ENCODE measurements at places on chromosomes 2 and 18.

GRCh38 chr2:218569661-218570500 is 1.2 kb downstream of the CNOT9 start:
- no peak for DNase-seq

DNA sequence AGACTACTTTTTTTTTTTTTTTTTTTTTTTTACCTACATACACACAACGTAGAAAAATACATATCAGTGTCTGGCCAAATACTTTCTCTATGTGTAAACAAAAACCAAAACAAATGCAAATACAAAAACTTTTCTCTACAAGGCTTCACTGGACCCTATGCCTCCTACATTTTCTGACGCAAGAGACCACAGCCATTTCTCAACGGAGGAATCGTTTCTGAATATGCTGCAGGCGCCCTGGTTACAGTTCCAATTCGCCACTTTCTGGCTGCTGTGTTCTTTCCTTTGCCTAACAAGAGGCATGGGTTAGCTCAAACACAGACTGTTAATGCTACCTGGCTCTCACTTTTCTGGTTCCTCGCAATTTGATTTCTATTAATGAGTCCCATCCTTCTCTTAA is 96.4 kb downstream of the EPB41L3 start:
- no peak for DNase-seq

DNA sequence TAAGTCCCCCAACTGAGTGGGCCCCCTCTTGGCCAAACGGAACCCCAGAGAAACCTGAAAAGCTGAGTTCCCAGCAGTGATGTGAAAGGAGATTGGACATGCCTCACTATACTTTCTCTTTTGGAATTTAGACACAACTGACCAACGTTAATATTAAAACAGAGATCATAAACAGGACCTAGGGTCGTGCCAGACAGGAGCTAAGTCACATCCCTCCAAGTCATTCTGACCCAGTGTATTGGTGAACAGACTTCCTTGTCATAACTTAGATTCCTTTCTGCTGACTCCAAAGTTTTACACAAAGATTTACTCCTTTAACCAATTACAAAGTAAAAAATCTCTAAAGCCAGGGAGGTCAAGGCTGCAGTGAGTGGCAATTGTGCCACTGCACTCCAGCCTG is 46.9 kb downstream of the UXS1 start:
- no peak for DNase-seq

DNA sequence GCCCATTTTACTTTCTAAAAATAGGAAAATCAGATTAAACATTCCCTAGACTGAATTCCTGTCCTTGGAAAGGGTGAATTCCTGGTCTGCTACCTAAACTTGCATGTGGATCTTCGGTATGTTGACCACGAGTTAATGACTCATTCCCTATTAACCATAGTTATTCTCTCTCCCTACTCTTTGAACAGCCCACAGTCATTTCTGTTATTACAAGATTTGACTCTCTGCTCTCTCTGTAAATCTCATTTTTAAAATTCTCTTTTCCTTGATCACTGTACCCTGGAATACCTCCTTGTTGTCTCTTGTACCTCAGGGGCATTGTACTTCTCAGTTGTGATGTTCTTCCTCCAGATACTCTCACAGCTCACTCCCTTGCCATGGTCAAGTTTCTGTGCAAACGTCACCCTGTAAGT is 92.0 kb upstream of the GULP1 start:
- DNase-seq = peak; percentile 72

- DNase-seq = peak; percentile 80
These were observed 413.8 kb downstream of the RAD51AP2 start for GRCh38 chr2:17104454-17104853.

DNA sequence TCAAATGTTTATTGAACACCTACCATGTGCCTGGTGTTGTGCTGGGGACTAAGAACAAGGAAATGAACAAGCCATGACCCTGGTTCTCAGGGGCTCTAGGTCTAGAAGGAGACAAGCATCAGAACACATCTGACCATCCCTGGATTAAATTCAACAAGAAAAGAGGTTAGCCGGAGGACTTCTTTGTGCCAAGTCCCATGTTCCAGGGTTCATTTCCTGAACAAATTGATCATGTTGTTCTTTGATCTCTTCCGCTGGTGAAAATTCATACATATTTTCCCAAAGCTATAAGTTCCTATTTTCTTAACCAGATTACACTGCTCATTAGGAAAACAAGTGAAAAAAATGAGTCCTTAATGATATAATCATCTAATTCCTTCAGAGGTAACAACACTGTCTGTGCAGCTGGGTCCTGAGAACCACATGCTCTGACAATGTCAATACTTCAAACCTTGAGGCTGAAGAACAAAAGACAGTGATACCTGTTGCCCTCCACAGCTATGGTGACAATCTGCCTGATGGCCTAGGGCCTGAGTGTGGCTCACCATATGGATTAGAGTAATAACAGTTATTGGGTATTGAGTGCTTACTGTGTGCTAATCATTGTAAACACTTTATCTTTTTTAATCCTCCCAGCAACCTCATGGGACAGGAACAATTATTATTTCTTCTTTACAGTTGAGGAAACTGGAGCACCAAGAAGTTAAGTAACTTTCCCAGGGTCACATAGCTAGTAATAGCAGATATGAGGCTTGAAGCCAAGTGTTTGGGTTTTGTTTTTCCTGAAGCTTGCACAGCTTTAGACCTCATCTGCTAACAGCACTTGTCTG is 24.6 kb upstream of the INO80C start:
- DNase-seq = no peak

DNA sequence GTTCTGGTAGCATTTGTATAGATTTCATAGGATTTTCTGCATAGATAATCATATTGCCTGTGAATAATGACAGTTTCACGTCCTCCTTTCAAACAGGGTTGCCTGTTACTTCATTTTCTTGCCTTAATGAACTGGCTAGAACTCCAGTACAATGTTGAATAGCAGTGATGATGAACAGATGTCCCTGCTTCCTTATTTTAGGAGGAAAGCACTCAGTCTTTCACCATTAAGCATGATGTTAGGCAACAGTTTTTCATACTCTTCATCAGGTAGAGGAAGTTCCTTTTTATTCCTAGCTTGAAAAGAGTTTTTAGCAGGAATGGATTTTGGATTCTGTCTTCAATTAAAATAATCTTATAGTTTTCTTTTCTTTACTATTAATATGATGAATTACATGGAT is 39.7 kb downstream of the C2orf76 start:
- no peak for DNase-seq

- DNase-seq = no peak
These were observed 20.8 kb upstream of the ATIC start for GRCh38 chr2:215290980-215291599.

DNA sequence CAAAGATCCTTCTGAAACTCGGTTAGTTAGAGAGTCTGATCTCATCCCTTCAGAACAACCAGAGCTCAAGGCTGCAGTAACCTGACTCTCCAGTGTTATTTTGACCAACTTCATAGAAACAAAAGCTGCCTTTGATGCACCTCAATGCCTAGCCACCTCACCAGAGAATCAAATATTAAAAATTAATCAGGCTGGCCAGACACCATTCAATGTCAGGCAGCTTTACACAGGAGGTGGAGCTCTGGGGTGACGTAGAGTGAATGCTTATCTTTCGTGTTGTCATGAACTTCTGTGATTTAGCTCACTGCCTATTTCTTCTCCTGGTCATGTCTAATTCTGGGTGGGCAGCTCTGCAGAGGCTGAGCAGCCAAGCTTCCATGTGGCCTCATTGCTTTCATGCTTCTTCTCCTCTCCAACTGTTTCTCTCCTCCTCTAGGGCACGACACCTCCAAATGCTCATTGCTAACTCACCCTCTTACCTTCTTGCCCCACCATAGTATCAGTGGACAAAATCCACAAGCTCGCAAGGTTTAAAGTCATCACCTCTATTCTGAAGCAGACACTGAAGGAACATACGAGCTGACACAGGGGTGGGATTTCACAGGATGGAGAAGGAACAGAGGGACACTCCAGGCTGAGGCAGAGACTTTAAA is 39.4 kb downstream of the AAK1 start:
- no peak for DNase-seq

- DNase-seq = no peak
These were observed at the start of gene C2orf66 for GRCh38 chr2:196809260-196809659. Gene C2orf66 (minus strand): TSS chr2:196809355. CDS start chr2:196809336, 19 bp downstream.

DNA sequence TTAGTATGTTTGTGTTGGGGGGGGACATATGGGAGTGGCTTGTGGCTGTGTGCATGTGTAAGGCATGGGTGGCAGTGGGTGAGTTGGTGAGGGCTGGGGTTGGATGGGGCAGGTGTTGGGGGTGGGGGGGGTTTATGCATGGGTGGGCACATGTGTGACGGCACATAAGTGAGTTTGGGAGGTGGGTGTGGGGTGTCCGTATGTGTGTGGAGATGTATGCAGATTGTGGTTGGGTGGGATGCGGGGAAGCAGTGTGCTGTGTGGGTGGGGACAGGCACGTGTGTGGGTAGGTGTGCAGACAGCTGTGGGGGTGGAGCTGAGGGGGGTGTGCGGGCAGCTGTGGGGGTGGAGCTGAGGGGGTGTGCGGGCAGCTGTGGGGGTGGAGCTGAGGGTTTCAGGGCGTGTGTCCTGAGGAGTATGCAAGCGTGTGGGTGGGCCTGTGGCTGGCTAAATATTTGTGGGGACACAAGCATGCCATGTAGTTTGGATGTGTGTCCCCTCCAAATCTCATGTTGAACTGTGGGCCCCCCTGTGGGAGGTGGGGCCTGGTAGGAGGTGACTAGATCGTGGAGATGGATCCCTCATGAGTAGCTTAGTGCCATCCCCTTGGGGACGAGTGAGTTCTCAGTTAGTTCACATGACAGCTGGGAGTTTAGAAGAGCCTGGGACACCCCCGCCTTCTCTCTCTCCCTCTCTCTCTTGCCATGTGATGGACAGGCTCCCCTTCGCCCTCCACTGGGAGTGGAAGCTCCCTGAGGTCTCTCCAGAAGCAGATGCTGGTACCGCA is 59.4 kb downstream of the ANKMY1 start:
- no peak for DNase-seq

- peak; percentile 78 for DNase-seq
These were observed 315.0 kb downstream of the ALK start for GRCh38 chr2:29606104-29607037.

GRCh38 chr2:219028996-219029828 is 12.1 kb downstream of the CFAP65 start:
- DNase-seq = no peak

GRCh38 chr2:2368476-2368875 is 37.4 kb upstream of the MYT1L start:
- DNase-seq = no peak

DNA sequence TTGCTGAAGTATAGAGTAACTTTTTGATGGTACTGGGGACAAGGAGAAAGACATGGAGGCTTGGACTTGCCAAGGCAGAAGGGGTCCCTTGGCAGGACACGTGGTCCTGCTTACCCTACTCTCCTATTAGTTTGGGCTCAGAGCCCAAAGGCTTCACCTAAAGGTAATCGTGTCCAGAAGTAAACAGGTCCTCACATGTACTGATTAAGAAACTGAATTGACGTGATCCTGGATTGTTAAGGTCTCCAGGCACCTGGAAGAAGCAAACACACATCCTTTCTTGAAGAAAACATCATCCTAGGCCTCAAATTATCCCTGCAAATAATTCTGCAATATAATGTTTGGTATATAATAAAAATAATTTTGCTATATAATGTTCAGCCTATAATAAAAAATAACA is 50.0 kb downstream of the DTNB start:
- DNase-seq = no peak

GRCh38 chr2:25257931-25258846 is 83.5 kb downstream of the DNMT3A start:
- DNase-seq = no peak

- no peak for DNase-seq
These were observed 135.8 kb downstream of the IKZF2 start for GRCh38 chr2:213015387-213016165.

All from fibroblast of skin of left quadriceps (primary cell).